ENCODE measurements at places on chromosomes 4 and X.

- no peak for DNase-seq
These were observed 388.5 kb upstream of the SPANXN4 start for GRCh38 chrX:142637206-142637605.

GRCh38 chrX:40538406-40538805, 42.4 kb upstream of the ATP6AP2 start:
- DNase-seq = no peak

DNA sequence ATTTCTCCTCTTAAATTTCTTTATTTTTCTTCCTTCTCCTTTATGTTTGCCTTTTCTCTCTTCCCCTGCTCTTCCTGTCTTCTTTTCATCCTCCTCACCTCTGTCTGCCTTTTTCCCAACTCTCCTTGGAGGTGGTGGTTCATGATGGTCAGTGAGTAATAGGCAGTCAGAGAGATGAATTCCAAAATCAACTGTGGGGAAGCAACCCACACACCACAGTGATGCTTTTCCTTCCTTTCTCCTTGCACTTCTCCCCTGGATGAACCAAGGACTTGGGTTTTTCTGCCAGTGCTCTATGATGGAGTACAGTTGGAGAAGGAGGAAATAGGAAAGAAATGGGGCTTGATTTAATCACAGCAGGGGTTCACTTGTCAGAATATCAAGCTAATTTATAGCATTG, 153.8 kb downstream of the DCK start:
- no peak for DNase-seq

DNA sequence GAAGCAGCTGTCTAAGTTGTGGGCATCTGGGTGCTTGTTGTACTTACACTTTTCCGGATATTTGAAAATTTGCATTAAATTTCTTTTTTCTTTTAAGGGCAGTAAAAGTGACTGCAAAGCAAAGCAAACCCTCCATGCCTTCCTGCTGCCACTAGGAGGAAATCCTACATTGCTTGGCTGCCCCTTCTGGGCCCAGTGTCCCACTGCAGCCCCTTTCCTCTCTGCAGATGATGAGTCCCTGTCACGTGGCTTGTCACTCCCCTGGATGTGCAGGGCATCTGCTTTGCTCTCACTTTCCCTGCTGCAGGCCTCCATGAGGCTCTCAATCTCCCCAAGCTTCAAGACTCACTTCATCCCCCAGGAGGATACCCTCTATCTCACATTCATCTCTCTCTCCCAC, 12.7 kb downstream of the TSR2 start:
- no peak for DNase-seq

GRCh38 chrX:112056886-112057285, 25.7 kb downstream of the TRPC5 start:
- DNase-seq = no peak

DNA sequence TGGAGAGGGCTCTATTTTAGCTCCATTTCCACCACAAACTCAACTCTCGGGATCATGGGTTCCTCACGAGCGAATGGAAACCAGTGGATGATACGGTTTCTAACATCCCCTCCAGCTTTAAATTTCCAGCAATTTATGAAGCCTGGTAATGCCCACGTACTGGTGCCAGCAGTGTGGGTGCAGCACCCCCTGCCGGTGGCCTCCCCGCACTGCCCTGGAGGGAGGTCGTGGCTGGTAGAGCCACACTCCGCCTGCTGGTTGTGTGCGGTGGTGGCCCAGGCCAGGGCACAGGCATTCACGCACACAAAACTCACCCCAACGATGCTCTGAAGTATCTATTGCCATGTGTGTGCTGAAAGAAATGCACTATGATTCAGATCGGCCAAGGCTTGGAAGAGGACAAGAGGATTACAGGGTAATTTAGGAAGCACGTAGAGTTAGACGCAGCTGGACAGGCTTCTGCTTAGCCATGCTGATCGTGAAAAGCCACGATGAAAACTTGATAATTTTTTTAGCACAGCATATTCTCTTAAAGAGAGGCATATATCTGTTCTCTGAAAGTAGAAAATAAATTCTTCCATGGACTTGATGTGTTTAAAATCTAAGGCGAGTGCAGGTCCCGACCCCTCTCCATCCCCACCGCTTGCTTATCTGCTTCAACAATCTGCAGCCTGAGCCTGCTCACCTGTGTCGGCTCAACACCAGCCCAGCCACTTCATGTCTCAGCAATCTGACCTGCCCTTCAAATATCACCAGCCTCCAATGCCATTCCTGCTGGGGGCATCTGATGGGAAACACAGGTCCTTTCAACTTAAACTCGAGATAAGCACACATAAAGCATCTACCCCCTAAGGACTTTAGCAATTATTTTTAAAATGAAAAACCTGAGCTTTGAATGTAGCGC, 59.1 kb downstream of the SCD5 start:
- no peak for DNase-seq

GRCh38 chr4:90152024-90152423, 24.8 kb downstream of the CCSER1 start:
- DNase-seq = no peak

DNA sequence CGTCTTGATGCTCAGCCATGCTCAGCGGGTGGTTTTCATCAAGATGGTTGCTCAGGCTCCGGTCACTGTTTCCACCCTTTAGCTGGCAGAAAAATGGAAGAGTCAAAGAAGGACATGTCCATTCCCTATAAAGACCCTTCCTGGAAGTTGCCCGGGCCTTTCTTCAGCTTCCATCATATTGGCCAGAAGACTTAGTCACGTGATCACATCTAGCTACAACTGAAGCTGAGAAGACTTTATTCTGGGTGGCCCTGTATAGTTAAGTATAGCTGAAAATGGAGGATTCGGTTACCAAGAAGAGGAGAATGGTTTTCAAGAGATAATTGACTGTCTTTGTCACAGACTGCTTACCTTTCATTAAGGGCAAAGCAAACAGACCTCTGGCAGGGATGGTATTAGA, 296.7 kb upstream of the CASK start:
- DNase-seq = no peak

All from activated T-helper 1 cell treated with anti-CD3 and anti-CD28 coated beads, Interleukin-2, amount 50 U/mL, for 16 hours (primary cell).